ENCODE measurements at places on chromosomes 7 and 10.

DNA sequence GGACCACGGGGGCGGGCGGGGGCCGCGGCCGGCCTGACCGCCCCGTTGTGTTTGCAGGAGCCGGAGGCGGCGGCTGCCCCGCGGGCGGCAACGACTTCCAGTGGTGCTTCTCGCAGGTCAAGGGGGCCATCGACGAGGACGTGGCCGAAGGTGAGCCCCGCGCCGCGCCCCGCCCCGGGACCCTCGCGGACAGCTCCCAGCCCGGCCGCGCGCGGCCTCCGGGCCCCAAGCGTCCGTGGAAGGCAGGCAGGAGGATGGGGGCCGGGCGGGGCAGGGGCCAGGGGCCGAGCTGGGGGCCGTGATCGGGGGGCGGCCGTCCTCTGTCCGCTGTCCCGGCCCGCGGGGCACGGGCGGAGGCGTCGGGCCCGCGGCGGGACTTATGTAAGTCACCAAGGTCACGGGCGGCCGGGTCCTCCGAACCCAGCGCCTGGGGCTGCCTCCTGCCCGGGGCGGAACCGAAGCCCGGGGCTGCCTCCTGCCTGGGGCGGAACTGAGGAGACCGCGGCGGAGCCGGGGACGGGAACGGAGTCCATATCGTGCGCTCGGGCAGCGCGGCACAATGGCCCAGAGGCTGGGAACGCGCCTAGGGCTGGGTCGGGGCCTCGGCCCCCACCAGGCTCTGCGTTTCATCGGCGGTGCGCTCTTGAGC, 497 bp downstream of the PPP2R2D start:
- no peak for DNase-seq

- DNase-seq = no peak
These were observed 26.3 kb downstream of the ANKRD61 start for GRCh38 chr7:6057316-6058129.

DNA sequence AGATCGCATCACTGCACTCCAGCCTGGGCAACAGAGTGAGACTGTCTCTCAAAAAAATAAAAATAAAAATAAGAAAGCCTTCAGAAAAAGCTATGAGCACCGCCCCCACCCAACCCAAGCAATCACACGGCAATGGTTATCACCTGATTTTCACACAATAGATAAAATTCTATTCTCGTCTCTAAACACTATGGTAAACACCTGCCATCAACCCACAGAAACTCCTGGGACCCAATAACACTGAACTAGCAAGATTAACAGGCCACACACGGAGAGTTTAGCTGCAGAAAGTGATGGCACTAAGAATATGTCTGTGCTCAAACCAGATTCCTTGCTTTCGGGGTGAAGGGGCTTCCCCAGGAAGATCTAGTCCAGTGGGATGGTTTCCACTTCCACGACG, 173.8 kb downstream of the DIP2C start:
- DNase-seq = no peak

GRCh38 chr7:73980206-73980605, 47.8 kb upstream of the ELN start:
- no peak for DNase-seq

DNA sequence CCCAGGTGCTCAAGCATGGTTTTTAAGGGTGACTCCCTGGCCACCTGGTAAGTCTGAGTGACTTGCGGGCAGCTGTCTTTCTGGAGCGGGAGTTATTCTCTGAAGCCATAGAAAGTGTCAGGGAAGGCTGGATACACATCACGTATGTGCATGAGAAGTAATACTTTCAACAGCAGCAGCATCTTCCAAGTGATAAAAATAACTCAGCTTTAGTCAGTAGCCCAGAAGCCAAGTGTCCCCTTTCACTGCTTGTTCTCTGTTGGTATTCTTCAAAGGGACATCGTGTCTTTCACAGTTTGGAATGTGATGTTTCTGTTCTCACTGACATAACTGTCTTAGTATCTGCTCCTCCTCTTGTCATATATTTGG, 97.6 kb downstream of the KIAA1217 start:
- no peak for DNase-seq

DNA sequence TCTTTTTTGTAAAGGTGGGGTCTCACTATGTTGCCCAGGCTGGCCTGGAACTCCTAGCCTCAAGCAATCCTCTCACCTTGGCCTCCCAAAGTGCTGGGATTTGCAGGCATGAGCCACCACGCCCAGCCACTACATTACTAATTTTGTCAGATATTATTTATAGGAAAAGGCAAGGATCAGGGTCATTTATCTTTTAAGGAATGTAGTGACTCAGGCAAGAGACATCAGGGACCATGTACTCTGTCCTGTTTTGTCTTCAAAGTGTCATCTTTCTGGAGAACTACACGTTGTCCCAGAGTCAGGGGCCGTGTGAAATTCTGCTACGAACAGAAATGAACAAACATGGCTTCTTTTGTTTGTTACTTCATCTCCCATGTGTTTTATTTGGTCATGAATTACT, 105.3 kb downstream of the NPTX2 start:
- peak; percentile 72 for DNase-seq

DNA sequence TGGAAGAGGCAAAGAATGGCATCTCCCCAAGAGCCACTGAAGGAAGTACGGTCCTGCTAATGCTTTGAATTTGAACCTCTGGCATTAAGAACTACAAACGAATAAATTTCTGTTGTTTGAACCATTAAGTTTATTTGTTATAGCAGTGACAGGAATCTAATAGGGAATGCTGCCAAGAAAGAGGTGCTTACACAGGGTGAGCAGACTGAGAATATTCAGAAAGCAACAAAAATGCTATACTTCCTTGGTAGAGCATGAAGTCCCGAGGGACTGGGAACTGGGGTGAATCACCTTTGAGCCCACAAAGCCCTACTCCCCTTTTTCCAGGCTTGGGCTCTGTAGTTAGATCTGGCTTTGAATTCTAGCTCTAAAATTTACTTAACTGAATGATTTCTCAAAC, 45.0 kb downstream of the PANK1 start:
- DNase-seq = no peak

GRCh38 chr10:133032976-133033741, 54.6 kb upstream of the ADGRA1 start:
- no peak for DNase-seq

DNA sequence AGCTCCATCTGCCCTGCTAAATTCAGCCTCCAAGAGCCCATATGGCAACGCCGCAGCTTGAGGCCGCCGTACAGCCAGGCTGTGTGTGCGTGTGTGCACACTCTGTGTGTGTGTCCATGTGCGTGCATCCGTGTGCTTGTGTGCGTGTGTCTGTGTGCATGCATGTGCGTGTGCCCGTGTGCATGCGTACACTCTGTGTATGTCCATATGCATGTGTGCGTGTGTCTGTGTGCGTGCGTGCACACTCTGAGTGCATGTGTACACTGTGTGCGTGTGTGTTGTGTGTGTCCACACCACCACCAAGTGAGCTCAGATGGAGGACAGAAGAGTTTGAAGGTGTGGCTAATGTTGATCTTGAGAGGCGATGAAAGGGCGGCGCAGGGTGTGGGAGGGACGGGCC, 30.0 kb downstream of the SMKR1 start:
- DNase-seq = no peak

GRCh38 chr7:158904599-158904998, 48.2 kb downstream of the DYNC2I1 start:
- DNase-seq = no peak

- peak; percentile 83 for DNase-seq
These were observed 297.3 kb upstream of the LYZL1 start for GRCh38 chr10:28991333-28992270.

DNA sequence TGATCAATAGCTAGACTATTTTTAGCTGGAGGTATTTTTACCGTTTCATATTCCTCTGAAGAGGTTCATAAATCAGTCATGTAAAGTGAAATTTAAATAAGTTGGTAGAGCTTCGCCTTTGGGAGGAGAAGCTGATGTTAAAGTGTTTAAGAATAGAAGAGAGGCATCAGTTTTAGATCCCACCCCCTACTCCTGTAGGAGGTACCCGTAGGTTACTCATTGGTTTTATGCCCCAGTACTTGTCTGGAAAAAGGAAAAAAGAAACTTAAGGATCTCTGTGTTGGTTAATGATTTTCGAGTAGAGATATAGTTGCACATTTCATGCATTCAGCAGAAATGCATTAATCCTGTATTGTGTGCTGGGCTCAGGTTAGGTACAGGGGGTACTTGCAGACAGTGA, 8.7 kb downstream of the ZNF365 start:
- no peak for DNase-seq

GRCh38 chr7:100802951-100803350, 24.4 kb downstream of the EPHB4 start:
- DNase-seq = no peak

DNA sequence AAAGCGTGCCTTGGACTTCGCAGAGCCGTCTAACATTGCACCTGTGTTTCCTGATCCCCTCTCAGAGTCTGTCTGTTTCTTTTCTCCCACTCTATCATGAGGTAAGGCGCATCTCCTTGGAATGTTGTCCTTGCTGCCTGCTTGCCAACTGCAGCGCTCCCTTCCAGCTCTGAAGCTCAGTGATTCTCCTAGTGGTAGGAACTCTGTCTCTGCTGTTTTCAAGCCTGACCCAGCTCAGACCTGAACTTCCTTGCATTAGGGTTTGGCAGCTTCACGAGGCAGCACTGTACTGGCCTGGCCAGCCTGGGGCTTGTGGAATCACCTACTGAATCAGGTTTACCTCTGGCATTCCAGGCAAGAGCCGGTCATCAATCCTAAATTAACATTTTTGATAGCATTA, 123.9 kb downstream of the CREB5 start:
- no peak for DNase-seq

DNA sequence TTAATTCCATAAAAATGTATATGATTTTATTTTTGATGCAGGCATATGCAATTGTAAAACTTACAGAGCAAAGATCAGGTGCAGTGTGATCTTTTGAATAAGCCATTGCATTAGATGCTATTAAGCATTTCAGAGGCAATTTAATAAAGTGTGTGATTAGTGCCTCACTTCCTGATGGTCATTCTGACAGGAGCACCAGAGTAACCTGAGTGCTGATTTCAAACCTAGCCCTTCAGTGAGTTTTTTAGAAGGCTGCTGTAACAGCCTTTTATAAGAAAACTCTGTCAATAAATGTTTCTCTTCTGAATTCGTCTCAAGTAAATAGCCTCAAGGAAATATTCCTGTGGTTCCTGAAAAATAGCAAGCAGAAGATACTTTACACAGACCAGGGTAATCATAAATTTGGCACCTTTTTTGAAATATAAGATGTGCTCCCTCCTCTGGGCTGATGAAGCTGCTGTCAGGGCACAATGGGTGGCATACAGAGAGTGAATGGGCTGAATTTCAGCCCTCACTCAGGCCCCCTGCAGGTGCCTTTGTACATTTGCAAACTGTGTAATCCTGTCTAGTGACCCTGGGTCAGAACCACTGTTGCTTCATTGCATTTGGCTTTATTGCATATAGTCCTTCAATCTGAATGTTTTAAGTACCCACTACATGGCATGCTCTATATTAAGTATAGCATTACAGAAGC, 193.7 kb upstream of the CSTF2T start:
- peak; percentile 2 for DNase-seq

- DNase-seq = no peak
These were observed 139.9 kb upstream of the AKR1E2 start for GRCh38 chr10:4685904-4686643.

DNA sequence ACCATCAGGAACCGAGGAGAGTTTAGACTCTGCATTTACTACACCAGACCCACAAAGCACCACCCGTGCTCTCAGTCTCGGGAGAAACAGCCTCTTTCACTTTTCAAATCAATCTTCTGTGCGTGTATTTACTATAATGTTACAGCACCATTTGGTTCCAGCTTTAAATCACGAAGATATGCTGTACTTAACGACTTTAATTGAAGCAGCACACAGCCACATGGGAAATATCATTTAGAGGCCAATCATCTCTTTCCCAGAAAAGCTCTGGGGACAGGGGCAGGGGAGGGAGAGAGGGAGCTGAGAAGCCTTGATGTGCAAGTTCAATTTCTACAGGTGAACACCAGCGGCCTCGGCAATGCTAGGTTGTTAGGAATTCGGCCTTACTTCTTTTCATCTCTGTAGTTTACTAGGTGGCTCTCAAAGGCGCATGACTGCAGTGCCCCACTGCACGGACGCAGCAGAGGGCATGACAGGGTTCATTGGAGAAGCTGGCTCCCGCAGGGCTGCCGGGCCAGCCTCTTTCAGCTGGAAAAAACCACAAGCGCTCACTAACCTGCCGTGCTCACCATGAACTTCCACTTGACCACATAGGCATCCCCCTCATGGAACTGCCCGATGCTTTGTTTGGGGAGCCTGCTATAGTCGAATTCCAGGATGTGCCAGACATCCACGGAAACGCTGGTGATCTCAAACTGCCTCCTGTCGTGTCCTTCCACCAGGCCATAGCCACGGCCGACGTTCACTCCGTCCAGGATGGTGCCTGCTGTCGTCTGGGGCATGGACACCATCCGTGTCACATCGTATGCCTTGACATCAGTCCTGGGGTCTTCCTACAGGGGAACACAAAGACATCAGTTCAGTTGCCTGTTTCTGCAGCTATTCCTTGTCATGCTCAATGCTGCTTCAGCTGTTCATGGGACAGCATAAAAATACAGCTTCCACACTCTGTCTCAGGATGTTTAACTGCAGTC, 154.5 kb downstream of the SVIL start:
- DNase-seq = peak; percentile 35

GRCh38 chr10:1402016-1402770, 335.1 kb downstream of the ADARB2 start:
- DNase-seq = no peak

GRCh38 chr10:12801214-12802087, 200.1 kb downstream of the CCDC3 start:
- DNase-seq = no peak
